Umbilical cord (tissue), 2 donors: ENCODE measurements at places on chromosomes 3 and 15.

DNA sequence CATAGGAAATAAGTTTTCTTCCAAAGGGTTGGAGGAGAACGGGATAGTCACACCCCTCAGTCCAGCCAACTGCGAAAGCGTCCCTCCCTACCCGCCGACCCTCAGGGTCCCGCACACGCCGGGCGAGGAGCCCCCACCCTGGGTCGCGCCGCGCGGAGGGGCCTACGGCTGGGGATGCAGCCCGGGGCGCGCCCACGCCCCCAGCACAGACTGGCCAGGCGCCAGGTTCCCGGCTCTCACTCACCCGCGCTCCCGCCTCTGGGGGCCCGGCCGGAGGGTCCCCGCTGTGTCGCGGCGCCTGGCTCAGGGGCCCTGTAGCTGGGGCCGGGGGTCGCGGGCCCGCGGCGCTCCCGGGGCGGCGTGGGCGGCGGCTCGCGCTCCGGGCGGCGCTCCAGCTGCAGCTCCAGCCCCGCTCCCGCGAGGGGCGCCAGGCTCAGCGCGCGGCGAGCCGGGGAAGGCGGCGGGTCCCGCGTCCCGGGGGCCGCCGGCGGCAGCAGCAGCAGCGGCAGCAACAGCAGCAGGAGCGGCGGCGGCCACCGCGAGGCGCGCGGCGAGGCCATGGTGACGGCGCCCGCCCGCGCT is 375 bp downstream of the HEG1 start:
- peak; percentile 36 for DNase-seq

- no peak for DNase-seq
These were observed 3.5 kb upstream of the CCDC80 start for GRCh38 chr3:112644453-112644852.

DNA sequence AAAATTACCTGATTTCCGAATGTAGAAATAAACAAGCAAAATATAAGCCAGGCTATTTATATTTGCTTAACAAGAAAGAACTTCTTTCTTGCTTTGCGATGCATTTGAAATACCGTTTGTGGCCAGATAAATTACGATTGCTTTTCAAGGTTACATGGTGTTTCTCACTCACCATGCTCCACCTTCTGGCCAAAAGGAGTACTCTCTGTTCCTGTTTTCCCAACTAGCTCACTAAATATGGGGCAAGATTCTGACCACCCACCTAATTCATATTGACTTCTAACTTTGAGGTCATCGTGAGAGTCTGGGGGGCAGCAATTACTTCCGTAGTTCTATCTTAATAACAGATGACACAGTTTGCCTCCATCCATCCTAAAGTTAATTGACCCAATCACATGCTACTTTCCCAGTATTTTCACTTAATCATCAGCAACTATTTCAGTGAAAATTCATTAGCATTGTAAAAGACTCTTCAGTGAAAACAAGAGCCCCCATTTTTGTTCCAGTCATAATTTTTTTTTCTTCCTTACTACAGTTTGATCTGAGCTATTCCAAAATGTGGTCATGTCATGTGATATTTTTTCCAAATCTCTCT is 25.9 kb downstream of the ACP3 start:
- DNase-seq = peak; percentile 74

- DNase-seq = no peak
These were observed 16.9 kb downstream of the ACAA1 start for GRCh38 chr3:38119821-38120692.

DNA sequence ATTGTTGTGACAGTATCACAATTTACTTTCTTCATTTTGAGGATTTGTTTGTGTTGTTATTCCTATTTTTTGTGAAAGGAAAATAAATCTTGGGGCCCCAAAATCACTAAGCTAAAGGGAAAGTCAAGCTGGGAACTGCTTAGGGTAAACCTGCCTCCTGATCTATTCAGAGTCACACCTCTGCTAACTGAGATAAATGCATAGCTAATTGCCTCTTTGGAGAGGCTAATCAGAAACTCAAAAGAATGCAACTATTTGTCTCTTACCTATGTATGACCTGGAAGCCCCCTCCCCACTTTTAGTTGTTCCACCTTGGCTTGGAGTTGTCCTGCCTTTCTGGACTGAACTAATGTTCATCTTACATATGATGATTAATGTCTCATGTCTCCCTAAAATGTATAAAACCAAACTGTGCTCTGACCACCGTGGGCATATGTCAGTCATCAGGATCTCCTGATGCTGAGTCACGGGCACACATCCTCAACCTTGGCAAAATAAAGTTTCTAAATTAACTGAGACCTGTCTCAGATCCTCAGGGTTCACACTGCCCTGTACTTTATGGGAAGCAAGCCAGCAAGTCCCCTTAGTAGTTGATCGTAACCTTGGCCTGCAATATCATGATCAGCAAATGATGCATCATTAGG is 523.2 kb upstream of the GOLIM4 start:
- no peak for DNase-seq

GRCh38 chr15:80825361-80826030 is 46.3 kb downstream of the CEMIP start:
- no peak for DNase-seq

DNA sequence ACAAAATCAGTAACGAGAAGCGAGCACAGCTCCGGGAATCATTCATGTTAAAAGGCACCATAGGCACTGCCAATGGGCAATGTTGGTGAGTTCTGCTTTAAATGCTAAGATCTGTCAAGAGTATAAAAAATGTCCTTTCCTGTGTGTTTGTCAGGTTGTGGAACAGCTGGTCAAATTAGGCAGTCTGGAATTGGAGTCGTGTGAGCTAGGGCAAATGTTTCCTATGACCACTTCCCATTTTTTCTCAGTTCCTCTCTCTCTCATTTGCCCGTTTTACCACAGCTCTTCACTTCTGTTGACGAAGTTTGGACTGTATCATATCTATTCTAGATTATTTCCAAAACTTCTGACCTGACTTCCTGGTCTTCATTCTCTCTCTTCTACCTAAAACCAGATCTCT is 60.8 kb upstream of the GOLIM4 start:
- peak; percentile 4 for DNase-seq

DNA sequence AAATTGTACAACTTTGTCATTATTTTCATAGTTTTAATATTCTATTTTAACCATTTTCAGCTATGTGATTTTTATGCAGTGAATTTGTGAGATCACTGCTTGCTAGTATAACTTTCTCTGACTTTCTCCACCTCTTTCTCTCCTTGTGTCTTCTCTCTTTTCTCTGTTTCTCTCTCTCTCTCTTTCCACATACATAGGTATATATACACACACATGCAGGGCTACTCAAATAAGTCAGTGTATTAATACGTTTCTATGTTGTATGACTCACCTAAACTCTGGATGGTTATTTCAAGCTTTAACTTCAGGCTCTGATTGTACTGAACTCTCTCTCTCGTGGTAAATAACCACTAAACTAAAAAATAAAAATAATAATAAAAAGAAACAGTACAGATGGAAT is 1389.3 kb upstream of the ALCAM start:
- no peak for DNase-seq

DNA sequence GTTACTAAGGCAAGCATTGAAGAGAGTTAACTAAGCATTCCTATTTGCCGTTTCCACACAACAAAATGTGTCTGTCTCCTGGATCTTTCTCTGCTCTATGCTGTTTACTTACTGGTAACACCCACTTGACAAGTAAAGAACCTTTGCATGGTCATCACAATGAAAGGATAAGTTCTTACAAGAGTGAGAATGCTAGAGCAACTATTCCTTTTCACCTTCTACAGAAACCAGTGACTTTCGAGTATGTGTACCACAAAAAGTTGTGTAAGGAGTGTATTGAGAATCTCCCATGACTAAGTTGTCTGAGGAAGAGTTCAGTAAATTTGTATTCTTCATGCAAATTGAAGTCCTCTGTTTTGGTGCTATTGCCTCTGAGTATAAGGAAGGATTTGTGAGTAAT is 10.8 kb downstream of the TIPARP start:
- DNase-seq = no peak

DNA sequence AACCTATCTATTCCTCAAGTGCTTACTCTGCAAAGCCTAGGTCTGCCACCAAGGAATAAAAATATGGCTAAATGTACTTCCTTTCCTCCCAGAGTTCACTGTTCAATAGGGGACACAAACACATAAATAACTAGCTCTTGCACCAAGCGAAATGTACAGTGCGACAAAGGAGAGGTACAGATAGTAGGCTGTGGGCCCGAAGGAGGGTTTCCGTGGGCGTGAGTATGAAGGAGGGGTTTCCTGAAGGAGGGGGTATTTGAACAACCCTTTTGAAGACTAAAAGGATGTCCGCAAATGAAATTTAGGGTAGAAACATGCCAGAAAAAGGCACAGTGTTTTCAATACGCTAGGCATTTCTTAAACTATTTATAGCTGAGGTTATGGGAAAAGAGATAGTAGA is 207.9 kb downstream of the LPP start:
- no peak for DNase-seq

DNA sequence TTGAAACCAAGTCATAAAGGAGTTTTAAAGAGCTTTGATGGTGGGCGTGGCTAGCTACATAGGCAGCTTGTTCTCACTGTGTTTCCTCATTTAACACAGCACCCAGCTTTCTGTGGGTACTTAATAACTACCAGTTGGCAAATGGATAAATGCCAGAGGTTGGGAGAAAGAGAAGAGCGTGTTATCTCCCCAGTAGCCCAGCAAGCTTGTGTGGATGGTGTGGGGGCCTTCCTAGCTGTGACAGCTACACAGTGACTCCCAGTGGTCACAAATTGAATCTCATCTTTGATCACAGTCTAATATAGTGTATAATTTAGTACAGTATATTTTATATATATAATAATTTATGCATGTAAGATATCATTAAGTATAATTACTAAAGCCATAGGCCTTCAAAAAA is 984.1 kb downstream of the EPHA3 start:
- DNase-seq = peak; percentile 80

DNA sequence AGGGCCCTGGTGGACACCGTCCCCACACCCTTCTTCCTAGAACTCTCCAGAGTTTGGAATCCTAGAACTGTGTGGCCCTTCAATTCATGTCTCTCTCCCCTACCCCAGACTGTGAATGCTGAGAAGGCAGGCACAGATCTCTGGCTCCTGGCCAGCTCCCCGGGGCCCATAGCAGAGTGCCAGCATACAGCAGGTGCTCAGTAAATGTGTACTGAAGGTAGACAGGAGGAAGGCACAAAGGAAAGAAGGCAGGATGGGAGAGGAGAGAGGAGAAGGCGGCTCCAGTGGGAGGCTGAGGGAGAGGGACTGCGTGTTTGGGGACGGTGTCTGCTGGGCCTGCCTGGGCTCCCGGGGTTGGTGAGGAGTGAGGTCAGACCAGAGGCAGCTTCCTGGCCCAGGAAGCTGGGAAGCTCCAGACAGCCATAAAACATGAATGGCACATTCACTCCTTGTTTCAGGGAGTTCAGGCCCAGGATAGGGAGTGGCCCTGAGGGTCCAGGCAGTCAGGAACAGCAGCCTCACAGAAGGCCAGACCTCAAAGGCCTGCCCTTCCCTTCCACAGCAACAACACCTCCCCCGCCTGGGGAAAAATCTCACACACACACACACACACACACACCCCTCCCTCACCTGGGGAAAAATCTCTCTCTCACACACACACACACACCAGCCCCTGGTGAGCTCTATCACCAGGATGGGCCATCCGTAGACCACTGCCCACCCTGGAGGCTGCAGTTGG is 137.1 kb upstream of the PRR20G start:
- no peak for DNase-seq

- DNase-seq = peak; percentile 72
These were observed 119.6 kb downstream of the ASB7 start for GRCh38 chr15:100721758-100722550.
